Activated CD4-positive, alpha-beta T cell treated with anti-CD3 and anti-CD28 coated beads, Interleukin-2, amount 50 U/mL, for 1 hour (primary cell): ENCODE measurements at places on chromosomes 6 and 20.

DNA sequence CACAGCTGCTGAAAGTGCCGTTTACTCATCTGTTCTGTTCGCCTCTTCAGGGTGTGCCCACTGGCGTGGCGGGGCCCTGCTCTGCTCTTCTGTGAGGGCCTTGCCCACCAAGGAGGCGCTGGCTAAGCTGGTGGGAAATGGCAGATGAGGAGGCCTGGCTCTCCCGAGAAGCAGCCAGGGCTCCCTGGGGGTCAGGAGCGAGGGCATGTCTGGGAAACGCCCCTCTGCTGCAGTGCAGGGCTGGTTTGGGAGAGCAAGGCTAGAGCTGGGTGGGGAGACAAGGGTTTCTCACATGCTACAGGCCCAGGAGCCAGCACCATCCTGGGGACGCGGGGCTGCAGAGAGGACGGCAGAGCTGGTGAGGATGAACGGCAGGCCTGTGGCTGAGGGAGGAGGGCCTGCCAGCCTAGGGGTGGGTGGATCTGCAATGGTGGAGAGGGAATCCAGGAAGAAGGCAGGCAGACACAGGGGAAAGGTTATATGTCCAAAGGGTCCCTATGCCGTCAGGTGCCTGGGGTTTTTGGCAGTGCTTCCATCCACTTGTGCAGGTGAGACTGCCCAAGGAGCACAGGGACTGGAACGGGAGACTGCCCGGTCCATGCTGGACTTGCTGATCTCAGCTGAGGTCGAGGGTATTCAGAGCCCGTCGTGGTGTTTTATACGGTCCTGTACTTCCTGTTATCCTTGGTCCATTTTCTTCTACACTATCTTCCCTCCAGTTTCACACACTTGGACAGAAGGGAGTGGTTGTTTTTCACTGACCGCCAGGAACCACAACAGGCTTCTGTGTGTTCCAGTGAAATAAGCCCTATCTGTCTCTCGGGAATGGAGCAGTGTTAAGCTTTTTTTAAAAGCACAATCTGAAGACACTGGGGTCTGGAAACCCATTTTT lies 119.2 kb downstream of the SYCP2 start:
- no peak for DNase-seq

GRCh38 chr6:161226009-161226964 lies 47.6 kb downstream of the AGPAT4 start:
- DNase-seq, result no peak

DNA sequence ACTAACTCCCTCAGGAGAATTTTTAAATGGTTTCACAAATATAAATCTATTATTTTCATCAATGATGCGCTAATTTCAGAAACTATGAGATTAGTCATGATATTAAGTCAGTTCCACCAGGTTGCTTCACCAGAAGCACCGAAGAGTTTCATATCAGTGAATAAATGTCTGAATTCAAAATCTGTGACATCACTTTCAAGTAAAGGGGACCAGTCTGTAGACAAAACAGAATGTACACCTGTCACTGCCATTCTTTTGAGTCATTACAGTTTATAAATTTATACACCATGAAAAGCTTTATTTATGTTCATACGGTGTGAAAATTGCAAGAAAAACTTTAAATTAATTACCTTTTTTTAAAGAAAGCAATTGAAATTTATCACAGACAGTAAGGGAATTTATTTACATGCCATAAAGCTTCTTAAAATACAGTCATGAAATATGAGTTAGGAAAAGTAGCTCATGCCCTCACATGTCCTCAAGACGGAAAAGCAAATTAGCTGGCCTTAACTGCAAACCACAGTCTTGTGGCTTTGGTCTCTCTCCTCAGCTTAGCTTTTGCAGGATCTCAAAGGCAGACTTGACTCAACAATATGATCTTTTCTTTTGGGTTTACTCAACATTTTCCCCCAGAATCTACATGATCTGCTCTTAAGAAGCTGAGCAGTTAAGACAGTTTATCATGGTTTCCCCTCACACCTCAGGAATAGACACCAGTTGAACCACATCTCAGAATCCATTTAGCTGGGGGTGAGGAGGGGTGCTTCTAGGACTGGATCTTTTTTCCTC lies 177.7 kb upstream of the MCHR2 start:
- no peak for DNase-seq

DNA sequence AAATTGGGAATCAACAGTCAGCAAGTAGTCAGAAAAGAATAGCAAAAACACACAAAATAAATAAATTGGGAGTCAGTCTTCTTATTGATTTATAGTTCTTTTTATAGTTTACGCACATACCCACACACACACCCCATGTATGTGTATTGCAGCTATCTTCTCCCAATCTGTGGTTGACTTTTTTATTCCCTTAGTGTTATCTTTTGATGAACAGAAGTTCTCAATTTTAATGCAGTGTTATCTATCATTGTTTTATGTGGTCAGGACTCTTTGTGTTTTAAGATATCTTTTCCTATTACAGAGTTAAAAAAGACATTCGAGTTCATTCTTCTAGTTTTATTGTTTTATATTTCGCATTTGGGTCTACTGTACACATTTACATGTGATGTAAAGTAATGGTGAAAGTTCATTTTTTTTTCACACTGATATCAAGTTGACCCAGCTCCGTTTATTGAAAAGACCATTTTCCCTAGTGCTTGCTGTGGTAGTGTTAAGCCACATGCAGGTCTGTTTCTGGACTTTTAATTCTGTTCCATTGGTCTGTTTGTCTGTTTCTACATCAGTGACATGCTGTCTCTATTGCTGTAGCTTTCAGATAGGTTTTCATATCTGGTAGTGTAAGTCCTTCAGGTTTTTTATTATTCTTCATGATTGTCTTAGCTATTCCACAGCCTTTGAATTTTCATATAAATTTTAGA lies 78.4 kb downstream of the ZFAND3 start:
- DNase-seq, result no peak

DNA sequence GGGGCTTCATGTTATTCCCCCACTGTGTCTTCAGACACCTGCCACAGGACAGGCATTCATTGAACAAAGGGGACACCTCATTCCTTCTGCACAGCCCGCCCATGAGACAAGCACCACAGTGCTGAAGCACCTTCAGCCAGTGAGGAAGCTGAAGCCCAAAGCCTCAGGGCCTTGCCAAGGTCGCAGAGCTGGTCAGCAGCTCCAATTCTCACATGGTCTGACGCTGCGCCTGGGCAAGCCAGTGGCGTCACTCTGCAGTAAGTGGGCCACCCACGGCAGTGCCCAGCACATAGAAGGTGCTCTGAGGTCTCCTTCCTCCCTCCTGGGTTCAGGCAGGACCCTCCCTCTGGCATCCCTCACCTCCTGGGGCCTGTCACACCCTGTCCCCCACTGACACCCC lies 43.2 kb downstream of the GRM4 start:
- DNase-seq, result no peak

GRCh38 chr6:133699741-133700385 lies 189.1 kb upstream of the TCF21 start:
- DNase-seq, result no peak

- DNase-seq, result no peak
Observed at GRCh38 chr6:112007254-112007653, 46.6 kb upstream of the CCN6 start.

GRCh38 chr6:10418862-10419748 lies 4.2 kb upstream of the TFAP2A start:
- DNase-seq, result no peak

- no peak for DNase-seq
Observed at GRCh38 chr6:150546457-150546856, 53.2 kb upstream of the PLEKHG1 start.

DNA sequence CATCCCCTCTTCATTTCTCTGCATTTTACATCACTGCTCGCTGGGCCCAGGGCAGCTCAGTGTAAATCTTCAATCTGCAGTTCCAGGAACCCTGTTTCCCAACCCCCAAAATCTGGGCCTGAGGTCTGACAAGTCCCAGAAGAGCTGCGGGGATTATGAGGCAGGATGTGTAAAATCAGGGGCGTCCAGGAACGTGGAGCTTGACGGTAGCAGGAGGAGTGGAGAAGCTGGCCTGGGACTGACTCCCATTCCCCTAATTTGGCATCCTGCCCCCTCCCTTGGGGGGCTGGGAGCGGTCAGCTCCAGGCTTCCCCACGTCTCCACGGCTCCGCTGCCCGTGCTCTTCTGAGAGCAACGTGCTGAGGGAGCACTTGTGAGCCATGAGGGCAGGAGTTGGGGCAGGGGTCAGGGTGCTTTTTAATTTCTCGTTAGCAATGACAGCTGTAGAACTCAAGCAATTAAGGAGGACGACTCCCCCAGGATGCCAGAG lies 23.4 kb upstream of the VEGFA start:
- no peak for DNase-seq

- no peak for DNase-seq
Observed at GRCh38 chr6:3228771-3229565, 1.5 kb upstream of the TUBB2B start.

- no peak for DNase-seq
Observed at GRCh38 chr6:113774127-113774825, 82.9 kb upstream of the MARCKS start.

GRCh38 chr6:1597121-1597744 lies 12.5 kb upstream of the FOXC1 start:
- DNase-seq, result no peak

DNA sequence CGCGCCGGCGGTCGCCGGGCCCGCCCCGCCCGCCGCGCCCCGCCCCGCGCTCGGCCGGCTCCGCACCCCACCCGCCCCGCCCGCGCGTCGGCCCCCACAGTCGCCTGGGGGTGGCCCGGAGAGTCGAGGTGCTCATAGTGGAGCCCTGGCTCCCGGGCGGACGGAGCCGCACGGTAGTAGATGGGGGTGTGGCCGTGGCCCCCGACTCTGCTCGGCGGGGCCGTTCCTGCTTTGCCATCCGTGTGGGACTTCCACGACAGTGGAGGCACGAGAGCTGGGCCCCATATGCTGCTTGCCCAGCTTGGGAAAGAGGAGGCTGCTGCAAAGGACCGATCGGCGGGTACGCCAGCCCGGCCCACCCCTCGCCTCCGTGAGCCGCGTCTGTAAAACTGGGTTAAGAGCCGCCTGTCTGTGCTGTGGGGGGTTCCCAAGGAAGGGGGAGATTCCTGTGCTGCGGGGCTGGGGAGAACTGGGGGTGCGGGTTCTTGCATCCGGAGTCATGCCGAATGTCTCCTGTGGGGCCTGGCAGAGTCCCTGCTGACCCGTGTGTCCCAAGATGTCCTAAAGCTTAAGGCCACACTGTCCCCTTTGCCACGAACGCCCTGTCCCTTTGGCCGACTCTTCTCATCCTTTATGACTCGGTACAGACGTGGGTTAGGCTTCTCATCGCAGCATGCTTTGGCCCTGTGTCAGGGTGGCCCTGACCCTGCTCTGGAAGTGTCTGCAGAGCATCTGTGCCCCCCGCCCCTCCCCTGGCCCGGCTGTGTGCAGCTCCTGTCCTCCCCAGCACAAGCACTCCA lies at the start of gene OPRL1:
OPRL1 (plus strand) TSS at position 70 of the 800 bp plus-strand sequence. CDS start 12,639 bp downstream, outside the sequence.
- peak; percentile 41 for DNase-seq

DNA sequence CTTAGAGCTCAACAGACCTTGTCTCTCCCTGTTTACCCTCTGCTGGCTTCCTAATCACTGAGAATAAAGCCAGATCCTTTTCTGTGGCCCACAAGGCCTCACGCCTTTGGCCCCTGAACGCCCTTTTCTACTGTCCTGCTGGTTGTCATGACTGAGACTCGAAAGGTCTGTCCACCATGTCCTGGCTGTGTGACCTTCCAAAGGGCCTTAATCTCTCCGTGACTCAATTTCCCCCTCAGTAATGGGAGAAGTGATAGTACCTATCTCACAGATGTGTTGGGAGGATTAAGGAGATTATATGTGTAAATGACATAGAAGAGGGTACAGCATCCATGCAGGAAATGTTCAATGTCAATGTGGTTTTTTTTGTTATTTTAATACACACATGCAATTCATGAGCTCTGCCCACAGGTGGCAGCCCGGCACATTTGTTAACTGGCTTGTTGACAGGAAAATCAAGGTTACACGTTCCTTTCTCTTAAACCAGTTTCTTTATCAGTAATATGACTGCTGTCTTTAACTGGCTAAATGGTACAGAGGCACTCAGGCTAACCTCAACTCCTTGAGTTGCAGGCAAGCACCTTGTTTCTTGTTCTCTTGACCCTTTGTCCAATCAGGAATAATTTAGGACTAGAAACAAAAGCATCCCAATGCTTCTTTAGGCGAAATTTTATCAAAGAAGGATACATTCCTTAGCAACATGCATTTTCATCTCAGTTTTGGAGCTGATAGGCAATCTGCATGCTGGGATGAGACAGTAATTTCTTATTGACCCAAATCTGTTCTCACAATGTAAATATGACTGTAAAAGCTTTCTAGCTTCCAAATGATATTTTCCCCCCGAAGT lies 16.6 kb downstream of the SLC22A1 start:
- peak; percentile 54 for DNase-seq

GRCh38 chr20:47506850-47507249 lies 5.2 kb downstream of the NCOA3 start:
- no peak for DNase-seq

DNA sequence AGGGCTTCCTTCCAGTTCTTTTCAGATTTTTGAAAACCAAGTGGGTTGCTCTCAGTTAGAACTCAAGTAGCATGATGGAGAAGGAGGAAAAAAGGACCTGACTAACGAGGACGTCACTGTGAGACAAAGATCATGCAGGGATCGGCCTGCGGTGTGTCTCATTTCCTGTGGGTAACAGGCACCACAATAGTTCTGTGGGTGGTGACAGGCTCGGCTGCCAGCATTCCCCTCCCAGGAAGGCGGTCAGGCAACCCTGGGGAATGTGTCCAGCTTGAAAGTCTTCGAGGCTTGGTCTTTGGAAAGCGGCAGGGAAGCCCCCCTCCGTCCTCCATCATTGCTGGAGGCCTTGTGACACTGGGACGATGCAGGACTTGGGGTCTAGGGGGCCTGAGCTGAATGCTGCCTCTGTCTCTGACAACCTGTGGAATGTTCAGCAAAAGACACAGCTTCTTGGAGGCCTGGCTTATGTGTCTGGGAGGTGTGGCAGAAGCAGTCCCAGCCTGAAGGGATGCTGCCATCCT lies 121.0 kb downstream of the BCAS1 start:
- peak; percentile 69 for DNase-seq

DNA sequence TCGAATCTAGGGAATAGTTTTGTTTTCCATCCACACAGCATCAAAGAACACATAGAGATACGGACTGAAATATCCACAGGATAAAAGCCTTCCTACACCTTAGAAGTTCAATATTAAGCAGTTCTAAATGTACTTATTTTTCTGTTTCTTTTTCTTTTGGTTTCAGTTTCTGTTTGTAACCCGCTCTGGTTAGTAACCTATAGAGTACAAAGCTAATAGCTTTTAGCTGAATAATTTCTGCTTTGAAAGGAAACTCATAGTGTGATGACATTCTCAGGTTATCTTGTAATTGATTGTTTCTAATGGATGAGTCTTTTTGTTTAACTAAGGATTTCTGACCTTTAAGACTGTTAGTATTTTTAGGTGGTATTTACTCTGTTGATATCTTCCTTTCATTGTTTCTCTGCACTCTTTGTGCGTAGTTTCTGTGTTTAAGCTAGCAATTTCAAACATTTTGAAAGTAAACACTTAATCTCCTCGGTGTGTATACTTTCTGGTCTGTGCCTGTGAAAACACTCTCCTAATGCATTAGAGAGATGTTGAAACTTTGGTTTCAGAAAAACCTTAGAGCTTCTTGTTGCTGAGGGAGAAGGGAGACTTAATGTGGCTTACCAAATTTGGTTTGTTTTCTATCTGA lies 385.5 kb downstream of the HDGFL1 start:
- no peak for DNase-seq

GRCh38 chr6:3213334-3213695 lies 14.1 kb downstream of the TUBB2B start:
- DNase-seq, result no peak
